ENCODE measurements at places on chromosomes 5 and 9. TPM values are rescaled to one million over a fixed set of nuclear protein-coding genes. Genes with fewer than 3 reads are reported as not detected.

- DNase-seq, result no peak
- no peak overlapping the region for H3K4me3 ChIP-seq
These were observed 153.4 kb upstream of the PTCH1 start for GRCh38 chr9:95670122-95670521.

DNA sequence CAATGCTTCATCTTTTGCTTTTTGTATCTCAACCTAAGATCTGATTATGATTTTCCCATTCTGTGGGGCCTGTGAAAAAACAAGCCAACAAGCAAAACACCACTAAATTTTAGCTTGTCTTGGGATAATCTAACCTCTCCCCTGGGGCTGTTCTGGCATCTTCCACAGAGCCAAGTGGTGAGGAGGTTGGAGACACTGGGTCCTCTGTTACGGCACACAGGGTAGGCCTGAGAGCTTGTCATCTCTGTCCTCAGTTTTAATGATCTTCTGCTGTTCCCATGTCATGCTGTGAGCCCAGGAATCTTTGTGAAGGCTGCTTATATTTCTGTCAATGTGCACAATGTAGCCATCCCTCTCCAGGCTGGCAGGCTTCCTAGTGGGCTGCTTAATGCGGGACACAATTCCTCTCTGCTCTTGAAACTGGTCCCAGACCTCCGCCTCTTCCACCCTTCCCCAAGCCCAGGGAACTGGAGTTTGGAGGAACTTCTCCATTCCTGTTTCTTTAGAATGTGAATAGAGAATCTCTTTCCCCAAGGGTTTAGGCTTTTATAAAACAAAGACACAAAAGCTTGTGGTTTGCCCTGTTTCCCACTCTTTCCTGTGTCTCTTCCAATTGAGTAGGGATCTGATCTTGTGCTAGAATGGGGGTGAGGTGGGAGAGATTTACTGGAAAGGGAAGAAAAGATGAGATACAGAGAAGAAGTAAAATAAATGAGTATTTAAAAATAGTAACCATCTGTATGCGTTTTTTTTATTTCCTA lies 30.9 kb upstream of the SEMA6A start:
- no peak for DNase-seq
- no peak overlapping the region for H3K27ac ChIP-seq
- no peak overlapping the region for H3K4me3 ChIP-seq
- H3K4me1 ChIP-seq, result no peaks in the 10 kb centered on the region
- no peaks in the 10 kb centered on the region for H3K36me3 ChIP-seq

DNA sequence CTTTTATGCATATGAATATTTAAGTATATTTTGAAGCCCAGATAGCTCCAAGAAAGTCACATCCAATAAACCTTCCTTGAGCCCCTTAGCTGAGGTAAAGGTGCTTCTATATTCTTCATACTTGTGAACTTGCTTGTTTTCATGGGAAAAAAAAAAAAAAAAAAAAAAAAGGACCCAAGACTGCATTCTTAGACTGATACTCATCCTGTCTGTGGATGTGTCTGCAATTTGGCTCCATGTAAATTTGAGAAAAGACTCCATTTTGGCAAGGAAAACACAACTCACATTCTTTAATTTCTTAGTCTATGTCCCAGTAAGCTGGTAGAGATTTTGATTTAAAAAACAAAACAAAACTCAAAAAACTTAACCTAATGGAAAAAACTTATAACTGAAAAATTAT lies 238.3 kb downstream of the FBXL17 start:
- no peaks in the 10 kb centered on the region for H3K36me3 ChIP-seq
- DNase-seq, result no peak
- no peaks in the 10 kb centered on the region for H3K27me3 ChIP-seq
- no peak overlapping the region for H3K4me3 ChIP-seq
- H3K4me1 ChIP-seq, result no peaks in the 10 kb centered on the region

DNA sequence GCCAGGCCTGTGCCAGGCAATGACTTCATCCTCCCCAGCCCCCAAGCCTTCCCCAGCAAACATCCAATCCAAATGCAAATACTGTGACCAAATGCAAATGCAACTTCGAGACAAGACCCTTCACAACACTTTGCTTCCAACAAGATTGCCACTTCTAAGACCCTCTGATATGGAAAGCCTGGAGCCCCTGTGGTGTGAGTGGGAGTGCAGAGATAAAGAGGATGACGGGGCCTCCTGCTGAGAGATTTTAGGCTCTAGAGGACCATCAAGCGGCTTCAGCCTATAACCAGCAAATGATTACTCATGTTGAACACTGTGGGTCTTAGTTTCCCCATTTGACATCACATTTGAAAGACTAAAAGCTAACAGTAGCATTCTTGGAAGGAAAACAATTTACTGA lies 46.6 kb upstream of the GABRP start:
- no peaks in the 10 kb centered on the region for H3K4me1 ChIP-seq
- H3K36me3 ChIP-seq, result no peaks in the 10 kb centered on the region
- DNase-seq, result no peak
- no peaks in the 10 kb centered on the region for H3K27me3 ChIP-seq
- no peak overlapping the region for H3K4me3 ChIP-seq

SGCD gene
- not detected for polyA plus RNA-seq

SLCO6A1 gene
- polyA plus RNA-seq, result not detected
